Upper lobe of right lung (tissue), 1 donor: ENCODE measurements at places on chromosomes 12 and 14. TPM values are rescaled to one million over a fixed set of nuclear protein-coding genes. Genes with fewer than 3 reads are reported as not detected.
A peak's percentile ranks its signal among the peaks of the same experiment; 100 is the strongest.

RPGRIP1 gene
- total RNA-seq, result 1.7 TPM

SLC39A9 gene
- 55.6 TPM for total RNA-seq

C1S gene
- 321 TPM for total RNA-seq

ACVRL1 gene
- total RNA-seq, result 223 TPM

ALDH2 gene
- 329 TPM for total RNA-seq

TBC1D30 gene
- total RNA-seq, result 14.8 TPM

DTX3 gene
- total RNA-seq, result 26.0 TPM

NTS gene
- total RNA-seq, result 0.32 TPM

CFAP251 gene
- 2.5 TPM for total RNA-seq

ISM2 gene
- total RNA-seq, result not detected

ADAM21 gene
- not detected for total RNA-seq

BCL7A gene
- total RNA-seq, result 11.4 TPM

FOXA1 gene
- 20.6 TPM for total RNA-seq

JPH4 gene
- total RNA-seq, result 6.2 TPM

SIRT4 gene
- 2.4 TPM for total RNA-seq

DNA sequence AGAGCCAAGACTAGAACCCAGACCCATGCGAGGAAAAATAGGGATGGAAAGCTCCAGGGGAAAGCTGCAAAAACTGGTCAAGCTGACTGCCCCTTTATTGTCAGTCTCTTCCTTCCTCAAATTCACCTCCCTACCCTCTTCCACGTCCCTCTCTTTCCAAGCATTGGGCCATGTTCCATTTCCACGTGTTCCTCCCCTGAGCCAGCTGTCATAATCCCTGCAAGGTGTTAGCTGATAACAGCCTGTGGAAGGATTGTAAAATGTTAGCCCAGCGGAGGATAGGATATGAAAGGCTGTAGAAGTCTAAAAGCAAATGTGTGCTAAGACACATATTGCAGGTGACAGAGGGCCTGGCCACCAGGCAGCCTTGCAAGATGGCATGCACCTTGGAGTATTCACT, 88.0 kb upstream of the MAX start:
- H3K4me1 ChIP-seq, result no peaks in the 10 kb centered on the region
- H3K4me3 ChIP-seq, result no peak overlapping the region
- H3K36me3 ChIP-seq, result no peaks in the 10 kb centered on the region
- no peaks in the 10 kb centered on the region for H3K27me3 ChIP-seq
- DNase-seq, result no peak

DNA sequence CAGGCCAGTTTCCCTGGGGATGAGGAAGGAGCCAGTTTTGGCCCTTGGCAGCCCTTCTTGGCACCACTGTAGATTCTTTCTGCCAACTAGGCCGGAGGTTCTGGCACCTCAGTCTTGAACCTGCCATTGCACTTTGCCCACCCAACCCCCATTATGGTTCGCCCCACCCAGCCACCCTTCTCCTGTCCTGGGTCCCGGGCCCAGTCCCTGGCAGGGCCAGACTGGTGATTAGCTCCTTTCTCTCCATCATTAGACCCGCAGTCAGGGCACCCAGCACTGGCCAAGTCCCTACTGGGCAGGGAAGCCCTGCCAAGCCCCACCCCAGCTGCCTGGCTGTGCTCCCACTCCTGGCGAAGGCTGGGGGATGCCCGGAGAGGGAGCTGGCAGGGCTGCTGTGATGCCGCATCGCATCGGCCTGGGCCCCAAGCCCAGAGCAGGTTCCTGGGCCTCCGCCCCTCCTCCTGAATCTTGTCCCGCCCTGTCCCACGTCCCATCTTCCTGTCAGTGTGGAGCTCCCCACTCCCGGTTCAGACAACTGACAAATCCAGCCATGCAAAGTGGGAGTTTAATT, 9.8 kb downstream of the FAM222A start:
- H3K36me3 ChIP-seq, result no peaks in the 10 kb centered on the region
- H3K27ac ChIP-seq, result no peak overlapping the region
- no peaks in the 10 kb centered on the region for H3K4me1 ChIP-seq
- DNase-seq, result no peak
- H3K27me3 ChIP-seq, result peaks cover 7% of the 10 kb centered on the region

- DNase-seq, result peak; percentile 66
- H3K27ac ChIP-seq, result no peak overlapping the region
- H3K27me3 ChIP-seq, result peaks cover 36% of the 10 kb centered on the region
- H3K36me3 ChIP-seq, result no peaks in the 10 kb centered on the region
- H3K4me1 ChIP-seq, result peaks cover 14% of the 10 kb centered on the region
Measured at GRCh38 chr12:49548822-49549648, 10.2 kb downstream of the KCNH3 start.

- no peak overlapping the region for H3K4me3 ChIP-seq
- no peaks in the 10 kb centered on the region for H3K4me1 ChIP-seq
- H3K27ac ChIP-seq, result no peak overlapping the region
- no peak for DNase-seq
Measured at GRCh38 chr14:35079742-35080141, 33.7 kb downstream of the FAM177A1 start.

- no peaks in the 10 kb centered on the region for H3K27me3 ChIP-seq
- H3K36me3 ChIP-seq, result no peaks in the 10 kb centered on the region
- H3K27ac ChIP-seq, result no peak overlapping the region
- no peak overlapping the region for H3K4me3 ChIP-seq
- DNase-seq, result no peak
Measured at GRCh38 chr12:92257261-92257660, 111.6 kb upstream of the BTG1 start.

- peaks cover 19% of the 10 kb centered on the region for H3K36me3 ChIP-seq
- no peak for DNase-seq
- no peaks in the 10 kb centered on the region for H3K27me3 ChIP-seq
- H3K4me1 ChIP-seq, result peaks cover 18% of the 10 kb centered on the region
- no peak overlapping the region for H3K4me3 ChIP-seq
- H3K27ac ChIP-seq, result no peak overlapping the region
Measured at GRCh38 chr14:103725739-103726395, 10.3 kb downstream of the ZFYVE21 start.

DNA sequence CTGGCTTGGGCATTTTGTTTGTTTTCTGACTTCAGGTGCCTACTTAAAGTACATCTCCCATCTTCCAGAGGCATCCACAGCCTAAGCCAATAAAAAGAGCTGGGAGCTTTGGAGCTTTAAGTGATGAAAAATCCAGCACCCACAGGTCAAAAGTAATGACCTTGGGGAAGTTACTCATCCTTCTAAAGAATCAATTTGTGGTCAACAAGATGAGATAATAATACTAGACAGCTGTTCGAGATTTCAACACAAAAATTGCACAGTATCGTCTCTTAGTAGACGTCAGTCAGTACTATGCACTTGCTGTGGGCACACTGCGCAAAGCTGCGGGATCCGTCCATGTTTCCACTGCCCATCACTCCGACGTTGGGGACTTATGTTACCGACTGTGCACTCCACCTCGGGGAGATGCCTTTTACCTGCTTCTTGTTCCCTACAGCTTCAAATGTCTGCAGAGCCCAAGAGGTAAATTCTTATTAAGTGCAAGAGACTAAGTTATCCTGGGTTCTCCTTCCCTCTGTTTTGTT, 1.3 kb downstream of the ST8SIA1 start:
- no peak for DNase-seq
- H3K27ac ChIP-seq, result peak overlapping the region; percentile 68
- H3K27me3 ChIP-seq, result peaks cover 14% of the 10 kb centered on the region
- peaks cover 5% of the 10 kb centered on the region for H3K4me1 ChIP-seq
- H3K36me3 ChIP-seq, result no peaks in the 10 kb centered on the region
- H3K4me3 ChIP-seq, result peak overlapping the region; percentile 60

GRCh38 chr12:25264862-25265261, 14.1 kb upstream of the KRAS start:
- no peak overlapping the region for H3K4me3 ChIP-seq
- H3K27ac ChIP-seq, result no peak overlapping the region
- no peaks in the 10 kb centered on the region for H3K36me3 ChIP-seq
- no peak for DNase-seq

- no peaks in the 10 kb centered on the region for H3K27me3 ChIP-seq
- H3K36me3 ChIP-seq, result peaks cover 11% of the 10 kb centered on the region
- no peak for DNase-seq
- H3K27ac ChIP-seq, result no peak within 1 kb of the TSS
- peaks cover 1% of the 10 kb centered on the region for H3K4me1 ChIP-seq
- no peak within 1 kb of the TSS for H3K4me3 ChIP-seq
Measured at GRCh38 chr12:56229916-56230431, at the start of gene SLC39A5. SLC39A5 (plus strand) TSS chr12:56230051; CDS start chr12:56231275, 1,224 bp downstream.

- no peak overlapping the region for H3K4me3 ChIP-seq
- no peak overlapping the region for H3K27ac ChIP-seq
- no peaks in the 10 kb centered on the region for H3K4me1 ChIP-seq
- DNase-seq, result no peak
- no peaks in the 10 kb centered on the region for H3K36me3 ChIP-seq
Measured at GRCh38 chr14:97164021-97164420, 366.8 kb downstream of the VRK1 start.

GRCh38 chr12:115691123-115691522, 586.4 kb downstream of the MED13L start:
- H3K27me3 ChIP-seq, result no peaks in the 10 kb centered on the region
- H3K27ac ChIP-seq, result no peak overlapping the region
- no peak for DNase-seq

DNA sequence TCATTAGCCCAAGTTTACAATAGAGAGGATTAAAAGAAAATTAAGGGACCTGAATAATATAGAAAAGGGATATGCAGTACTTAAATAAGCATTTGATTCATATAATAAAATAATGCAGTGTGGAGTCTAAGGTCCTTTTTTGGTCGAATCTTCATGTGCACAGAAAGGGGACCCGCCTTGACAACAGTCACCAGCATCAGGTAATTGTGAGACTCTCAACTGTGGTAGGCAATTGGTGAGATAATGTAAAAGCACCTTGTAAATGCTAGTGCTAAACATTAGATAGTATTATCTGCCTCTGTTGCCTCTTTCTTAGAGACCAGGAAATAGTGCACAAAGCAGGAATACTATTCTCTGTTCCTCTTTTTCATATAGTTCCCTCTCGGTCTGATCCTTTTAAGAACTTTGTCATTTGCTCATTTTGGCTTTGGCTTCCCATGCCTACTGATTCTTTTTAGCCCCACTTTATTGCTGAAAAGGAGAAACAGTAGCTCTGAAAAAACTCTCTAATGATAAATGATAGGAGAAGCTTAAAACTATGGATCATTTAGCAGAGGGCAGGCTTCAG, 17.5 kb downstream of the CHPT1 start:
- H3K4me3 ChIP-seq, result no peak overlapping the region
- H3K36me3 ChIP-seq, result peaks cover 4% of the 10 kb centered on the region
- H3K27ac ChIP-seq, result no peak overlapping the region
- H3K4me1 ChIP-seq, result no peaks in the 10 kb centered on the region
- H3K27me3 ChIP-seq, result no peaks in the 10 kb centered on the region

GRCh38 chr14:102924632-102925588, 2.4 kb downstream of the AMN start:
- H3K4me1 ChIP-seq, result peaks cover 26% of the 10 kb centered on the region
- H3K27ac ChIP-seq, result no peak overlapping the region
- H3K4me3 ChIP-seq, result no peak overlapping the region
- no peak for DNase-seq
- no peaks in the 10 kb centered on the region for H3K36me3 ChIP-seq

GRCh38 chr12:6333566-6333965, 8.3 kb downstream of the TNFRSF1A start:
- peaks cover 65% of the 10 kb centered on the region for H3K36me3 ChIP-seq
- peaks cover 76% of the 10 kb centered on the region for H3K4me1 ChIP-seq
- no peaks in the 10 kb centered on the region for H3K27me3 ChIP-seq
- DNase-seq, result no peak

DNA sequence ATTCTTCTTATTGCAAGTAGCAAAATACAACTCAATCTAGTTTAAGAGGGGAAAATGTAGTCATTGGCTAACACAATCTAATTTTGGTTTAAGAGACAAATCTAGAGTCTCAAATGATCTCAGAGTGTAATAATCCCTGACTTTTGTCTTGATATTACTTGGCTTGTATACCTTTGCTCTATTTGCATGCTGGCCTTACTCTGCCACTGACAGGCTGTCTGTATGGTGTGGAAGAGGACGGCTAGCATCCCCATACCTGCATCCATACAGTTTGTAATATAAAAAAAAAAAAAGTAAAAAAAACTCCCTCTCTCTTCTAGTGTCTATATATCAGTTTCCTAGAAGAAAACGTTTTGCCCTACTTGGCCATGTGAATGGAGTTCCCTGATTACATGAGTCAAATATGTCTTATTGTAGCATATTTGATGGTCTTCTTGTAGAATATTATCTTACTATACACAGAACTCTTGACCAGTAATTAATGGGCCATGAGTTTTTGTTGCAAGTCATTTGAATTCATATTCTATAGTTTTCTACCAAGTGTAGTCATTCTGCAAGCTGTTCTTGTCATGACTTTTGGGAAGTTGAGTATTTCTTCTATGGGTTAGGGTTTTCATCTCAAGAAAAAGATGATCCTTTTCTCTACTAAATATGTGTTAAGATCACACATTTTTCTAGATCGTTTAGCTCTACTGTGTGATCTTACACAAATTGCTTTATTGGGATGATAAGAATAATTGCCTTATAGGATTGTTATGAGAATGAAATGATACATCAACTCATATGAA, 8.2 kb downstream of the HIF1A start:
- H3K27ac ChIP-seq, result no peak overlapping the region
- peaks cover 41% of the 10 kb centered on the region for H3K4me1 ChIP-seq
- no peaks in the 10 kb centered on the region for H3K27me3 ChIP-seq

GRCh38 chr14:72882047-72882446, 11.9 kb downstream of the DPF3 start:
- DNase-seq, result no peak
- no peaks in the 10 kb centered on the region for H3K27me3 ChIP-seq
- no peaks in the 10 kb centered on the region for H3K4me1 ChIP-seq
- no peak overlapping the region for H3K27ac ChIP-seq
- no peak overlapping the region for H3K4me3 ChIP-seq
